Central memory CD8-positive, alpha-beta T cell (primary cell): ENCODE measurements at places on chromosomes 1 and 21.

GRCh38 chr1:183676586-183677189 is 23.6 kb upstream of the APOBEC4 start:
- H3K36me3 ChIP-seq = no peaks in the 10 kb centered on the region
- no peak for DNase-seq
- H3K4me3 ChIP-seq = no peak overlapping the region
- no peaks in the 10 kb centered on the region for H3K4me1 ChIP-seq

GRCh38 chr1:87058343-87058649 is 143.9 kb downstream of the HS2ST1 start:
- DNase-seq = no peak
- H3K4me3 ChIP-seq = no peak overlapping the region
- no peaks in the 10 kb centered on the region for H3K27me3 ChIP-seq
- H3K27ac ChIP-seq = no peak overlapping the region

- H3K27ac ChIP-seq = no peak overlapping the region
- DNase-seq = no peak
- H3K27me3 ChIP-seq = peaks cover 66% of the 10 kb centered on the region
- peaks cover 7% of the 10 kb centered on the region for H3K4me1 ChIP-seq
- H3K36me3 ChIP-seq = no peaks in the 10 kb centered on the region
- no peak overlapping the region for H3K4me3 ChIP-seq
Observed at GRCh38 chr1:162019006-162019405, 4.7 kb downstream of the OLFML2B start.

DNA sequence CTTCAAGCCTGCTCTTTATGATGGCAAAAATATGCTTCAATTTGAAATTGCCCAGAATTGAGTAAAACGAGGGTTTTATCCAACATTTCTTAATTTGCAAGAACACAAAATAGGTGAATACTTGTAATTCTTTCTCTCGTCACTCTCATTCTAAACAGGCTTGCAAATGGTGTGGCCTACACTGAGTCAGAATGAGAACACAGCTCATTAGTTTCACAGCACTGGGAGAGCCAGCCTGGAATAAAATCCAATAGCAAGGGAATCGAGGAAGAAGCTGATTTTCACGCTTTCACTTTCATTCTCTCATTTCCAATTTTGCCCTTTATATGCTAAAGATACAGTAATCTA is 537.5 kb downstream of the LTN1 start:
- no peaks in the 10 kb centered on the region for H3K4me1 ChIP-seq
- H3K4me3 ChIP-seq = no peak overlapping the region
- no peak overlapping the region for H3K27ac ChIP-seq
- H3K36me3 ChIP-seq = no peaks in the 10 kb centered on the region
- no peaks in the 10 kb centered on the region for H3K27me3 ChIP-seq
- DNase-seq = no peak
